ENCODE measurements at places on chromosomes 2 and 18. TPM values are rescaled to one million over a fixed set of nuclear protein-coding genes. Genes with fewer than 3 reads are reported as not detected.

Gene NXPH2
- not detected for total RNA-seq

Gene SUMO1
- total RNA-seq: 97.3 TPM

Gene UGT1A1
- not detected for total RNA-seq

Gene IDH1
- 353 TPM for total RNA-seq

Gene ABCB11
- total RNA-seq: not detected

Gene CCDC102B
- total RNA-seq: 35.3 TPM

Gene WDPCP
- 8.4 TPM for total RNA-seq

DNA sequence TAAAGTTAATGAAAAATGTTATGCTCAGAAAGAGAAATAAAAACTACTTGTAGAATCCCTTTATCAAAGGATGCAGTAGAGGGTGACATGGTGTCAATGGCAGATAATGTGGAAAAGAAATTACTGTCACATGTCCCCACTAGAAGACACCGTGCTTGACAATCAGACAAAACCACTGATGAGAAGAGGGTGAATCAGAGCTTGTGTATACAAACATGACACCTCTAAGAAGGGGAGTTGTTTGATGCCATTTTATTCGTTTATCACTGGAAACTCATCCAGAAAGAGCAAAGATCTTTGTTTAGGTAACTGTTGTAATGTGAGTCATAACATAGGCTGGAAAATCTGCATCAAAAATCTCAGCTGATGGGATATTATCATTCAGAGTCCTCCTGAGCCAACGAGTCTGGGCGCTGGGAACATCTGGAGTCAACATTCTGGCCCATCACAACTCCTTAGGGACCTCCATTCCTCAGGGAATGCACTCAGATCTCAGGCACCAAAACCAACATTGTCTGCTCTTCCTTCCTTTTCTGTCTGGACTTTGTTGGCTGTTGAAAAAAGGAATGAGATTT, 49.5 kb upstream of the RAB12 start:
- no peak for DNase-seq

- DNase-seq: peak; percentile 48
These were observed 24.1 kb downstream of the DYNC1I2 start for GRCh38 chr2:171711351-171711750.

- peak; percentile 97 for DNase-seq
These were observed at the start of gene SPRED2 for GRCh38 chr2:65432227-65433190. SPRED2 (minus strand) TSS chr2:65432599; CDS start chr2:65431987, 612 bp downstream.

DNA sequence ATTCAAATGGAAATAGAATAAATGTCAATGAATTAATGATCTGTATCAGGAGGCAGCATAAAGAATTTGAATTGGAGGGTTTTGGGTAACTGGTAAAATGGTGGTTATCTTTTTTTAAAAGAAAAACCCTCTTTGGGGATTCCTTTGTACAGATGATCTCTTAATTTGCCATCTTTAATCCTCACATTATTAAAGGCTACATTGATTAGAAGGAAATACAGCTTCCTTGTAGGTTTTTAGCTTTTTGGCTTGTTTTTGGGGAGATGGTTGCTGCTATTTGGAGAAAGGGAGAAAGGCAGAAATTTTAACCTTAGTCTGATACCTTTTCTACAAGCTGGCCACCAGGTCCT, 600 bp upstream of the MAPRE2 start:
- DNase-seq: no peak

GRCh38 chr18:70046207-70046606, 98.5 kb upstream of the CD226 start:
- DNase-seq: peak; percentile 42

GRCh38 chr18:27627927-27628326, 442.8 kb upstream of the CHST9 start:
- no peak for DNase-seq

Measured in fibroblast of lung (primary cell).